ENCODE measurements at places on chromosomes 4 and X.

DNA sequence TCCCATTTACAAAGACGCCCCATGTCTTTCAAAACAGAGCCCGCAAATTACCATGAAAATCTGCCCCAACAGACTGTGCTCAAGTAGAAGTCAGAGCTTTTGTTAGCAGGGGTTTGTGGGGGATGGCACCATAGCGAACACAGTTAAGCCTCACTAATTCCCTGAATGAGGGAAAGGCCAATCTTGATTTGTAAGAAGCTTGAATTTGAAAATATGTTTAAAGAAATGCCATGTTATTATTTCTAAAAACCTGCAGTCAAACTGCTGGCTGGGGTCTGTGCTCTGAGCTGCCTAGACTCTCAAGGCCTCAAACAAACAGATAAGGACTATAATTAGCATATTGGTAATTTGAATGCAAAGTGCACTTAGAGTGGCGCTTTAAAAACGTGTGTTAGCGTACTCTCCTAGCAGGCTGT, 9.4 kb upstream of the PAK3 start:
- DNase-seq = no peak

- no peak for DNase-seq
Measured at GRCh38 chr4:75432683-75433082, 81.5 kb downstream of the RCHY1 start.

- no peak for DNase-seq
Measured at GRCh38 chr4:109276482-109277095, 25.9 kb downstream of the COL25A1 start.

DNA sequence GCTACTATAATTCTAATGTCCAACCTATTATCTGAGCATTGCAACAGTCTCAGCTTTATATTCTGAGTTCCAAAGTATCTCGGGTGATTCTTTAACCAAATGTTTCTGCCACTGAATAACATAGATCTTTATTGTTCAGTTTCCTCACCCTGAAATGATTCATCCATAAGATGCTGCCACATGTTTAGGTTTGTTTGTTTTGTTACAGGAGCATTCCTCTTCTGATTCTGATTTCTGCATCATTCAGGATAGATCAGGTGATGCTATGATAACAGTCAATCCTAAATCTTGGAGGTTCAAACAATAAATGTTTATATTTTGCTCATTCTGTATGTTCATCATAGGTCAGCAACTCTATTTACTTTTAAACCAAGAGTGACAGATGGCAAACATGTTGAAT, 927.6 kb downstream of the PCDH7 start:
- DNase-seq = no peak

GRCh38 chr4:109248322-109248900, 54.0 kb downstream of the COL25A1 start:
- no peak for DNase-seq

DNA sequence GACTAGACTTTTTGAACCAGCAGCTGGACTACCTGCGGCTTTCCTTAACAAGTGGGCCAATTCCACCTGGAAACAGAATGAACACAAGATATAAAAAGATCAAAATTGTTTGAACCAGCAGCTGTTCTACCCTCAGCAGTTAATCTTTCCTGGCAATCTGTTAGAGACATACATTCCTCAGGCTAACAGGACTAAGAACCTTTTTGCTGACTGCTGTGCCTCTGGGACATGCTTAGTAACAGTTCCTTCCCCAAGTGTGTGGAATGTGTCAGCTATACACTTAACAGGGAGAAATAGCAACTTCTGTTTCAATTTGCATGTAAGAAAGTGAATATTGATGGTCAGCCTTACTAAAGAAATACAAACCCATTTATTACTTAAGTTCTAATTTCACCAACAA, 554.4 kb downstream of the ARAP2 start:
- no peak for DNase-seq

DNA sequence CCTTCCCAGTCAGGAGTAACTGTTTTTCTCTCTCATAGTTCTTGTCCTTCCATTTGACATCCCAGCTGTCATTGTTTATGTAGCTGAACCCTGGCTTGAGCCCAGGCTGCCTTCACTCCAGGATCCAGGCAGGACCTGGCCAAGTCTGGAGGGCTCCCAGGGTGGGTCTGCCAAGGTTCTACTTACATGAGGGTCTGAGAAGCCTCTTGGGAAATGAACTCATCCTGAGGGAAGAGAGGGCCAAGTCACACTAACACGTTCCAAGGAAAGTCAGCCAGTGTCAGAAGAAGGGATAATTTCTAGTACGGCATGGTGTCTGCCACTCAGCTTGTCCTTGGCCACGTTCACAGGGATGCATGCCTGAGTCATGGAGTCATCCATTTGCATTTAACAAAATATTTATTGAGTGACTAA, 54.8 kb upstream of the SRD5A3 start:
- no peak for DNase-seq

DNA sequence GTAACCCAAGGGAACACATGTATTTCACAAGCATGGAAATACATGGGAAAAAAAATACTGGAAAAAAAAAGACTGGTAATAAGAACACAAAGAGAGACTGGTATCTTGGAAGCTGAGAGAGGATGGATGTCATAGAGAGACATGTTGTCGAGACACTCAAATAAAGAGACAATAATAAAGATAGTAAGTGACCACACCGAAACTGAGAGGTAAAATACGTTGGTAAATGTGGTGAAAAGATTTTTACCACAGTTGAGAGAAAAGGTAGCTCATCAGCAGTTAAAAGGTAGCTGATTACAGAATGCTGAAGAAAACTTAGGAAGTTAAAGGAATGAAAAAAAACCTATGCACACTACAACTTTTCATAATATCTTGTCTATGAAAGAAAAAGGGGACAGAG, 81.1 kb downstream of the ARAP2 start:
- DNase-seq = no peak

DNA sequence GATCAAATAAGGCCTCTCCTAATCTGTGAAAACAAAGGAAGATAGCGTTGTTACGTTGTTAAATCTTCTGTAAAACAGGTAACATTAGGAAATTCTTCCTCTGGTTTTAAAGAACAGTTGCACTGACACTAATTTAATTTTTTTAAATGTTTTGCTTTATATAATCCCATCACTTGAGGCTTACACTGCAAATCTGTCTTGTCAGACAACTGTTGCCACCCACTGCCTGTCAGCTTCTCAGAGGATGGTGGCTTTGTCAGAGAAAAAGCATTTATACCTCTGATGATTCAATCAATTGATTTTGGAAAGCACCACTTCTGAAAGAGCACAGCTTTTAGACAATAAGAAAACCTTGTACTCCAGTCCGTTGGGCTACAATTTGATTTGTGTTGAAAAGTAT, 799.1 kb downstream of the FSTL5 start:
- no peak for DNase-seq

DNA sequence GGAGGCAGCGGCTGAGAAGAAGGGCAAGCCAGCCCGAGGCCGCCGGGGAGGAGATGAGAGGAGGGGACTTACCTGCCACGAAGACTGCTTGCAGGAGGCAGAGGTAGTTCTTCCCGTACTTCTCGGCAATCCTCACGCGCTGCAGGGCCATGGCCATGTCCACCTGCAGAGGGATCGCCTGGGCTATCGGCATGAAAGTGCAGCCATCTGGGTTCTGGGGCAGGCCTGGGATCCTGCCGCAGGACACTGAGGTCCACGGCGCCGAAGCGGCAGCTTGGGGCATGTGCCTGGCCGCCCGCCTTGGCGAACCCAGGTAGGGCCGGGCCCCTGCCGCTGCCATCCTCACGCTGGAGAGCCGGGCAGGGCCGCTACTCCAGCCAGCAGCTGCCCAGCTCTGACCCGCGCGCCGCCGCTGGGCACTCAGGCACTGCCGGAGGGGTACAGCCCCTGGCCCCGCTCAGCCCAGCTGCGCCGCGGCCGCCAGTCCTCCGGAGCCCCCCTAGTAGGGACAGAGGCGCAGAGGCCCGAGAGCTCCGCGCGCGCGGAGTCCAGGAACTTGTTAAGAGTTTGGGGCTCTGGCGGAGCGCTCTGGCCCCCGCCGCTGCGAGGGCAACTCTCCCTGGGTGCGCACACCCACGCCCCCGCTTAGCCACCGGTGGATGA, 16.0 kb downstream of the MCF2 start:
- no peak for DNase-seq

DNA sequence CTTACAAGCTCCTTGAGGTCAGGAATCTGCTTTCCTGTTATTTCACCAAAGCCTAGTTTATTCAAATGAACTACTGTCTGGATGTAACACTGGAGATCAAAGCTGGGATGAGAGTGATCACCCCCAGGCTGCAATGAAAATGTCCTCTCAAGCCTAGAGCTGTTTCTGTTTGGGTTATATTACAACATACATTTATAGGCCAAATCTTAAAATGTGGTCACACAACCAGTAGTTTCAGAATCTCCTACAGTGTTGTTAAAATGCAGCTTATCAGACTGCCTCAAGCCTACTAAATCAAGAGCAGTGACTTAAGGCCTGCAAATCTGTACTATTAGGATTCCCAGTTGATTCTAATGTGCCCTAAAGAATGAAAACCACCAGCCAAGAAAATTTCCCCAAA, 207.5 kb downstream of the PAPSS1 start:
- DNase-seq = no peak

DNA sequence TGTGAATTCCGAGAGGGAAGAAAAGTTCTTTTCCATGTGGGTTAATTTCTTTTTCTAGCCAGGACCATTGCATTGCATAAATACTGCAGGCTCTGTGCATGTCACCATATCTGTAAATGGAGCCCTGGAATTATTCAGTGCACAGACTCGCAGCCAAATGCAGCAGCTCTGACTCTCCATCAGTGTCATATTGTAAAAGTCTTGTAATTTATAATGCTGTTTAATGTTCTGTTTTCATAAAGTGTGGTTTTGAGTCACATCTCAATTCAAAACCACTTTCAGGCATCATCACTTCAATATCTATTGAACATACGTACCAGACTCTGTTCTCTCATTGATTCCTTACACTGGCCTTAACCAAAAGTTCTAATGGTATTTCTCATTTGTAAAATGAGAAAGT, 193.9 kb upstream of the RPL34 start:
- DNase-seq = no peak

GRCh38 chr4:3311489-3312171, 18.8 kb downstream of the RGS12 start:
- no peak for DNase-seq

DNA sequence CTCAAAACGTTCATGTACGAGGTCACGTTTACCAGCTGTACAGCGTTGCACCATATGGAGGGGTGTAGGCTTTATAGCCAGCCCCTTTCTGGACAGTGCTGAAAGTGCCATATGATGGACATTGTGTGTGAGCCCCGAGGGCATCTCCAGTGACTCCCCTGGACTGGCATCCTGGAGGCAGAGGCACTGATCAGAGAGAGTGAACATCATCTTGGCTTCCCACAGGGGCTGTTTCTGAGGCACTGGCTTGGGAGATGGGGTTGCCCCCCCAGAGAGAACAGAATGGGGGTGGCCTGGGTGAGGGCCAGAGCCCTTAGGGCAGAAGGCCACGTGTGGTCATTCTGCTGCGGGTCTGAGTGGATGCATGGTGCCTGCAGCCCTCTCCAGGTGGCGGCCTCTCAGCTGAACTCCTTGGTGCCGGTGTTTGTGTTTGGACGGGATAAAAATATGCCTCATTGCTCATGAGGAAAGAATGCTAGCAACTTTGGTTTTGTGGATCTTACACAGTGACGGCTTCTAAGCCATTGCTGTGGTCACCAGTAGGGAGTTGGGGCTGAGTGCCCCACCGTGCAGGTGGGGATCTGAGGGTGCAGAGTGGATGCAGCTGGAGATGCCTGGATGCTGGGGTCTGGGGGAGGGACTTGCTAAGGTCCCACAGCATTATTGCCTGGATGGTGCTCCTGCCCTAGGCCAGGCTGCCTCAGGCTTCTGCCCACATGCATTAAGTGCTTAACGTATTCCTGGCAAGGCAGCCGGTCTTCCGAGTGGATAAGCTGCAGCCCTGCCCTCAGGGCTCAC, 3.4 kb downstream of the WFS1 start:
- DNase-seq = no peak

- DNase-seq = no peak
Measured at GRCh38 chrX:20664131-20664530, 397.4 kb upstream of the RPS6KA3 start.

- no peak for DNase-seq
Measured at GRCh38 chr4:120132935-120133334, 66.3 kb upstream of the MAD2L1 start.

DNA sequence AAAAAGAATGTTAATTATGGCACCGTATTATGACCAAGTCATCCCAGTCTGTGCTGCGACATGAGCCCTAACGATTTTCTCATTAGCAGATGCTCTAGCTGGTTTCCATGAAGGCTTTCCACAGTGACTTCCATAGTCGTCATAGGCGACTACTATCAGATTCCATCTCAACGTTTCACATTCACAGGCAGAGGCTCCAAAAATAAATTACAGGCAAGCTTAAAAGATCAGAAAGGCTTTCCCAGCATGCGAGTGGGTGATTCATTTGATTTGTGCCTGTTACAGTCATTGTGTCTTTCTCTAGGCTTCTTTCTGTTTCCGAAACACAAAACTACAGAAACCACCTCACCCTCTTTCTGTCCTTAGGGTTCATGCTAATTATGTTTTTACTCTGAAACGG, 43.2 kb downstream of the PALLD start:
- peak; percentile 38 for DNase-seq

DNA sequence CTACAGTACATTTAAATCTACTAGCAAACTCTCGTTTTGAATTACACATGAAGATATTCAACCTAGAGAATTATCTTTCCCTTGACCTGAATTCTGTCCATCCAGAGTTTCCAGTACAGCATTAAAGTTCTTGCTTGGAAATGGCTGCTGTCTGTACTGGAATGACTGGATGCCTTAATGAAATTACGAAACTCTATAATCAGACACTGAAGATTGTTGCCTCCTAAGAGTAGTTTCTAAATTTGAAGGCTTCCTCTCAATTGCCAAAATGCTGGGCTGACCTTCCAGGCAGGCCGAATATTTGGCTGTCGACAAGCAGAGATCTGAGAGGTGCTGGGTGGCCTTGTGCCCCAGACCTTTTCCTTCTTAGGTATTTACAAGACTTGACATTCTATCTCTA, 215.1 kb upstream of the GPC4 start:
- no peak for DNase-seq

GRCh38 chrX:78595901-78596502, 63.1 kb downstream of the RTL3 start:
- no peak for DNase-seq

DNA sequence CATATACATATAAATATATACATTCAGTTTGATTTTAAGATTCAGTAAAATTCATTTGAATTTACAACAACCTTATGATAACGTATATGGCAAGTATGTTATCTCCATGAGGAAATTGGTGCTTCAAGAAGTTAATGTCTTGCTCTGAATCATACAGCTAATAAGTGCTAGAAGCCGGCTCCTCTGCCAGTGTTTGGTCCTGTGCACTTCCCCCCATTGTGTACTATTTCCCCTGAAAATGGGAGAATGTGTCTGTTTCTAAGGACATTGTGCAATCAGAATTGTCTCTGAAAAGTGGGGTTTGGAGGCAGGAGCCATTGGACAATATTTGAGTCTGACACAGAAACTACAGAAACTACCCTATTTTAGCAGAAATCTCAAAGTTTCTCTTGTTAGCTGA, 135.9 kb downstream of the CPE start:
- DNase-seq = no peak
